AG20443 (cell line): ENCODE measurements at places on chromosomes 12 and 14.

- no peak for DNase-seq
Measured at GRCh38 chr12:27105746-27106536, 23.6 kb upstream of the C12orf71 start.

DNA sequence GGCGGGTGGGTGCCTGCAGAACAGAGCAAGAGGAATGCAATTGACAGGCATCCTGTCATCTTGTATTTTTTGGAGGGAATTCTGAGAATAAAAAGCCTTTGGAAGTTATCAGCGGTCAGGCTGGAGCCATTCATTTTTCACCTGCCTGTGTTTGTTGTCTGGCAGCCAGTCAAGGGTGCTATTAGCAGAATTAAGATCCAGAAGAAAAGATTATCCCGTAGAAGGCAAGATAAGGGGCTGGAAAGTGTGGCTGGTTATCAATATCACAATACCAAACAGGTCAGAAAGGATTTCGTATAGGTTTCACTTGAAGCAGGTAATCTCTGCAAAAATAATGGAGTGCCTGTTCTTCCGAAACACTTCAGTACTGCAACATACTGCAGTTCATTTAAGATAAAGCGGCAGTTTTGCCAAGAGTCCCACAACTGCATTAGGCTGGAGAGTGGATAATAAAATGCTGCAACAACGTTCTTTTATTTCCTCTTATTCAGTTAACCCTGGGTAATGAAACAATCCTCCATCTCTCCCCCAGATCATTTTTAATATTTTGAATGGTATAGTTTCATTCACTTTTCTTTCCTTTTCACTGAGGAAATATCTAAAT is 171.2 kb upstream of the CDKN3 start:
- DNase-seq = no peak

GRCh38 chr14:99514552-99515300 is 33.5 kb downstream of the CCNK start:
- DNase-seq = no peak

DNA sequence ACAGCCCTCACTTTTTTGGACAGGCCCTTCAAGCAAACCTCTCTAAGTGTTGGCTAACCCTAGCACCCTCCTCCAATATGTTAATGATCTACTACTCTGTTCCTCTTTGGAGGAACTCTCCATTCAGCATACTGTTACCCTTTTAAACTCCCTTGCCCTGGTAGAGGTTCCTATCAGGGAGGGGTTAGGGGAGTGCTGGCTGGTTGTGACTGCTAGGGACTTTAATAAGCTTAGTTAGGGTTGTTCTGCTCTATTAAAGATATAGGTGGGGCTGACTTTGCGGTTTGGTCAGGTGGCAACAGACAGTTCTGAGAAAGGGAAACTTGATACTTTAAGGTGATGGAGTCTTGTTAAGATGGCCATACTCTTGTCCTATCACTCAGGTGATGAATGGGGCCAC is 301.5 kb upstream of the FBXO33 start:
- DNase-seq = no peak

DNA sequence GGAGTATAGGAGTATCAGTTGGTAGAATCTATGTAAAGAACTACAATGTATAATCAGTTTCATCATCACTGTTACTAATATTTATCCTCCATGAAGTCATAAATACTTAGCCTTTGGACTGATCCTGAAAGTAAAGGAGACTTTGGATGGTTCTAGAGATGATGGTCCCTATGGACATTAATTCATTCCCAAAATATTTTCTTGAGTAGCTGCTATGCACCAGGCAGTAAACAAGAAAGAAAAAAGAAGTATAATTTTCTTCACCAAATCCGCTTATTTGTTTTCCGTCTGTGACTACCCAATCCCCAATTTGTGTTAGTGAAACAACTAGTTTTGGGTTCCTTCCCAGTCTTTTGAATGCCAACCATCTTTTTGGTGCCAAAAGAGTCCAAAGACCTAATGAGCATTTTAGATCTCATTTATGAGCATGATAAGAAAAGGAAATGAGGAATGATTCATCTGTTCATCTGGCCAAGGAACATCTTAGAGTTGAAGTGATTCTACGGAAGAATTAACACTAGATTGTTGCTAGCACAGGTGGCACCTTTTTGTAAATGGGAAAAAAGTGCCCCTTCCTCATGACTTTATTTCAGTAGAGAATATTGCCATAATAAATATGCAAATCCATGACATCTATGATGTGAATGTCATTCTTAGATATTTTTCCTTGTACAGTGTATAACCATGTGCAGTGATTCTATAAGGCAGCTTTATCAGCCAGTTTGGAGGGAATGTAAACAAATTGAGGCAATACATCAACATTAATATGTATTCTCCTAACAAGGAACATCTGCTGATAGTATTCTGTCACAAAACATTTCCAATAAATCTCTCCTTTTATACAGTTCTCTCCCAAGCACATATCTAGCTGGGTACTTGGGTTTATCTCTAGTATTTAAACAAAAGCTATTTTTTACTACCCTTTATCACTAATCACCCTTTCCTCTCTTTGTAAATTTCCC is 85.1 kb upstream of the CCDC91 start:
- no peak for DNase-seq
